ENCODE measurements at places on chromosomes 7 and 10. TPM values are rescaled to one million over a fixed set of nuclear protein-coding genes. Genes with fewer than 3 reads are reported as not detected.
A peak's percentile ranks its signal among the peaks of the same experiment; 100 is the strongest.

The GHITM gene
- 111 TPM for total RNA-seq

The MMP21 gene
- total RNA-seq = not detected

The ALOX5 gene
- not detected for total RNA-seq

The LEP gene
- not detected for total RNA-seq

The GSTO2 gene
- total RNA-seq = 2.0 TPM

The MYL10 gene
- not detected for total RNA-seq

The SPOCK2 gene
- 3.9 TPM for total RNA-seq

The GIMAP8 gene
- 16.7 TPM for total RNA-seq

The ATG9B gene
- total RNA-seq = 0.10 TPM

DNA sequence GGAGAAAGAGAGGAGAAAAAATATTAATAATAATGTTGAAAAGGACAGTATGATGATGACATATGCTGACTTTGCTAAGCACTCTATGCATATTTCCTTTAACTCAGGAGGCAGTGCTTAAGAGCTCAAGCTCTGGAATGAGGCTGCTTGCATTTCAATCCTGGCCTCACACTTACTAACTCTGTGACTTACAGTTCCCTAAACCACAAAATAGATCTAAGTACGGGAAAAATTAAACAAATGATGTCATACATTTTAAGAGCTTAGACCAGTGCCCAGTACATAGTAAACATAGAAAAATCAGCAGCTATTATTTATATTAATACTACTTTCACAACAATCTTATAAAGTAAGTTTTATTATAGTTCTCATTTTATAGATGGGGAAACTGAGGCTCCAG is 61.3 kb downstream of the GFRA1 start:
- no peak for DNase-seq

- no peak for DNase-seq
Observed at GRCh38 chr7:43248553-43248952, 136.1 kb downstream of the HECW1 start.

DNA sequence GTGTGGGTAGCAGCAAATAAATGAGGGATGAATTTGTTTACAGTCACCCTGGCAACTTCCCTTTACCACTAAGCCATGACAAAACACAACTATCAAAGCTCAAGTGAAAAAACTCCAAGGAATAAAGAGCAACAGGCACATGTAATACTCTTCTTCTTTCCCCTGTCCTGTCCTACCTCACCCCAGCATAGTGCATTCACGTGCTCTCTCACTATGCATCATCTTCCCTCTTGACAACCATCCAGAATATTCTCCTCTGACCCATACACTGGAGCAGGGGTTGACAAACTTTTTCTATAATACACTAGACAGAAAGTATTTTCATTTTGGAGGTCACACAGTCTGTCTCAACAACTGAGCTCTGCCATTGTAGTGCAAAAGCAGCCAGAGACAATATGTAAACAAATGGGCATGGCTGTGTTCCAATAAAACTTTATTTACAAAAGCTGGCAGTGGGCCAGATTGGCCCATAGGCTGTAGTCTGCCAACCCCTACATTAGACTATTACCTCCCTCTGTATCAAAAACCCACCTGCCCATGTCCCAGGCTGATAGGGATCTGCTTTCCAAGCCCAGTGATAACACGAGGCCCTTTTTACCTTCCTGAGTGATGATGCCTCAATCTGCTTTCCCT is 354.5 kb downstream of the FGFR2 start:
- DNase-seq = no peak

DNA sequence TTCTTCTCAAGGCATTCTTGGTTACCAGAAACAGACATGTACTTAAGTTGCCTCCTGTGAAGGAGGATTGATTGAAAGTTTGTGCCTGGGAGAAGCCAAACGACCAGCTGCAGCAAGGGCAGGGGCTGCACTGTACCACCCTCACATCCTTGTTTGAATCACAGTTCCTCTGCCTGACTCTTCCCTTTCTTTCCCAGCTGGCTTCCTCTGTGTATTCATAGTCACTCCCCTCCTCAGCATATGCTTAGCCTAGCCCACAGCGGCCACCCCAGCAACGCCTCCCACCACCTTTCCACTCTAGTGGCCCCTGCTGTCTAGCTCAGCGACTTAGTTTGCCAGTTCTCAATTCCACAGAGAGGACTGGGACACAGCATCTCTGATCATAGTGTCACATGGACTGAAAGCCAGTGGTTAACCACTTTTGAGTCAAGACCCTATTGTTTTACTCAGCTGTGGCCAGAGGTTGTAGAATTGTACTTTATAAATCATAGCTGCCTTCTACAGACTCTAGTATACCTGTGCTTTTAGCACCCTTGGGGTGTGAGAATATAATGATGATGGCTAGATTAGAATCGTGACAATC is 643.0 kb downstream of the SUGCT start:
- no peak for DNase-seq

GRCh38 chr7:141640239-141640840 is 61.6 kb downstream of the DENND11 start:
- no peak for DNase-seq

DNA sequence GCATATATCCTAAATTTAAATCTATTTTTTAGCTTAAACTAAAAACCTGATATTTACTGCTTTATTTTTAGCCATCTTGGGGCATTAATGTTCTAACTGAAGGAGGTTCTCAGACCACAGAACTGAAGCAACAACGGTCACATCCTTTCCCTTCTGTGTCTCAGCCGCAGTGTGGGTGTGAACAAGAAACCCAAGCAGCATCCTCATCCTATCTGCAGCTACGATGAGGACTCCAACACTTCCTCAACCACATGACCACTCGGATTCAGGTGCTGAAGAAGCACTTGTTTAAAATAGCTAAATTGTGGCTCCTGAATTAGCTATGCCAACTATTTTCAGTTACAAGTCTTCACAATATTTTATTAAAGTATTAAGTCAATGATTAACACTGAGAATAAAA is 5.3 kb downstream of the ESYT2 start:
- DNase-seq = no peak

GRCh38 chr7:102081244-102081627 is 205.4 kb upstream of the SH2B2 start:
- no peak for DNase-seq

DNA sequence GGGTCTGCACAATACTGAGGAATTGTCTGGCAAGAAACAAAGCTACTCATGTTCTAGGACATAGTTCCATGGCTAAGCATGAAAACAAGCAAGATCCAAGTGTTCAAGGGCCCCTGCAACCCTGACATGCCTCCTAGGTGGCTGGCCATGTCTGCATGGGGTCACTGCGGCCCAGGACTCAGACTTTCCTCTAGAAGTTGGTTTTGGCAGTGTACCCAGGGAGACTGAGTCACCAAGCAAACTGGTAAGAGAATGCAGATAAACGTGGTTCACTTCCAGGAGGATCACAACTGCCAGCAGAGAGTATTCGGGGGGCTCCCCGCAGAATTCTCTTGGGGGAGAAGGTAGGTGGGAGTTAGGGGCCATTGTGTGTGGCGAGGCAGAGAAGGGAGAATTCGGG is 7.4 kb upstream of the PFKFB3 start:
- no peak for DNase-seq

DNA sequence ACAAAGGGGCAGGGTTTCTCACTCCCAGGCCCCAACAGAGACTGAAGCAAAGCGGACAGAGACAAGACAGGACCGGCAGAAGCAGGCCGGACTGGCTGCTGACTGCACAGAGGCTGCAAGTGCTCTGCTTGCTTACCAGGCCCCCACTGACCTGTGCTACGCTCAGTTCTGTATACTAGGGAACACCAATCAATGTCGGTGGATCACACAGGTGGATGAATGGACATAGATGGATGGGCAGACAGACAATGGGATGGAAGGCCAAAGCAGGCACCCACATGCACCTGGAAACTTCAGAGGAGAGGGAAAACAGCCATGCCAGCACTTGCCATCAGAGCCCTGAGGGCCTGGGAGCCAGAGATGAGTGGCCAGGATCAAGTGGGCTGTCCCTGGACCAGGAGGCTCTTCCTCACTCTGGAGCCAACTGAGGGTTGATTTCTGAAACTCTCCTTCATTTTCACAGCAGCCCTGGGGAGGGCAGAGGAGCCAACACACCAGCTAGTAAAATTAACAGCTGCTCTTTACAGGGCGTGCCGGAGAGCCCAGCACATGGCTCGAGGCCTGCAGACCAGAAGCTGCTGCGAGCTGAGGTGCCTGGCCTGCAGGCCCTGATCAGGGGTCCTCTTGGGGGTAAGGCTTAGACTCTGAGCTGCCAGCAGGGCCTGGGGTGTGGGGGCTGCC is 243.6 kb downstream of the KCNMA1 start:
- no peak for DNase-seq

DNA sequence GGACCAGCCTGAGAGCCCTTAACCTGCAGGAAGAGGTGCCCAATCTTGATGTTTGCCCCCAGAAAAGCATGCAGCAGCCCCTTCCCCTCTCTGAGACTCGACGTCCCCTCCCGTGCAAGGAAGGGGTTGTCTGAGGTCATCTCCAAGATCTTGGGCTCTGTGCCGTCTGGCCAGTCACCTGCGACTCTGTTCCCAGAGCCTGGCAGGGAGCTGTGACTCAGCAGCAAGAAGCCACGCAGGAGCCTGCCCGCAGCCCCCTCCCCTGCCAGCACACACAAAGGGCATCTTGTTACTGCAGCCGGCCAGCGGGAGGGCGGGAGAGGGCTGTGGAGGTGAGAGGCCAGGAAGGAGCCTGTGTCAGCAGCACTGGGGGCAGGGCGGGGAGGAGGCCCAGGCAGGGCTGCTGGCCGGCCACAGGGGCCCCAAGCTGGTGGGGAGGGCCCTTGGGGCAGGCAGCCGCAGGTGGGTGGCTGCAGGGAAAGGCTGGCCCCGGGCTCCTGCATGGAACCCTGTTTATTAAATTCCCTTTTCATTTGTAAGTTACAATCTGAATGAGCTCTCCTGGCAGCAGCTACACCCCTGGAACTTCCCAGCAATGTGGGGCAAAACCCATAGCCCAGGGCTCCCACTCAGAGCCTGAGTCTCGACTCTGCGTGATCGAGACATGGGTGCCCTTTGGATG is 103.7 kb upstream of the ZMIZ1 start:
- DNase-seq = no peak

- DNase-seq = no peak
Observed at GRCh38 chr10:26216585-26217395, at the start of gene GAD2. TSS of gene GAD2 (plus strand) at chr10:26216774. CDS start at chr10:26216810, 36 bp downstream.

- no peak for DNase-seq
Observed at GRCh38 chr7:20301311-20301939, 29.3 kb upstream of the ITGB8 start.

DNA sequence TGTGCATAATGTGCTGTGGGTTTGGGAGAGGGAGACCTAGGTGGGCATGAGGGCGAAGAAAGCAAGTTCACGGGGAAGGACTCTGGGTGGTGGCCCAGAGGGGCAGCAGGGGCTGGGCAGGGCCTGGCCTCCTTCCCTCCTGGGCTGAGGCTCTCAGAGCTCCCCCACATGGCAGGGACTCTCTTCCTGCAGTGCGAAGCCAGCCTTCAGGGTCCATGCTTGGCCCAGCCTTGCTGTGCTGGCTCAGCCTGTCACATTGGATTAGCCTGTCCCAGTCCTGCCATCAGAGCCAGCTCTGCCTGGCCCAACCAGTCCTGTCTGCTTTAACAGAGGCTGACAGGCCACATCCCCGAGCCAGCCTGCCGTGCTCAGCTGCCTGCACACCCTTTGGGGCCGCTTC is 20.4 kb upstream of the ZNF488 start:
- DNase-seq = no peak

DNA sequence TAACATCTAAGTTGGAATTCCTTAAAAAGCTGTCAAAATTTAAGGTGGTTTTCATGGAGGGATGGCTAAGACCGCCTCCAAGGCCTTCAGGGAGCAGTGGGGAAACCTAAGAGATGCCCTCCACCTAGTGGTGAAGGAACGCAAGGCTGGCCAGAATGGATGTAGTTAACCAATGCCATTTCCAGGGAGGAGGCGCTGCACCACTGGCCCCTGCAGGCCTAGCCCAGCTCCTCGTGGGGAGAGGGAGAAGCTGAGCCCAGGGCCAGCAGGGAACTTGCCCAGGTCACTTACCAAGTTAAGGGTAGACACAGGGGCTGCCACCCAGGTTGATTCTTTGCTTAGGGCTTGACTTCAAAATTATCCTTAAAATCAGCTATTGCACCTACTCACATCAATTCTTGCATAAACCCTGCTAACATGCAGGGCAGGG is 32.0 kb downstream of the FIGNL1 start:
- peak; percentile 55 for DNase-seq

GRCh38 chr7:68964060-68964459 is 634.2 kb upstream of the AUTS2 start:
- DNase-seq = no peak

DNA sequence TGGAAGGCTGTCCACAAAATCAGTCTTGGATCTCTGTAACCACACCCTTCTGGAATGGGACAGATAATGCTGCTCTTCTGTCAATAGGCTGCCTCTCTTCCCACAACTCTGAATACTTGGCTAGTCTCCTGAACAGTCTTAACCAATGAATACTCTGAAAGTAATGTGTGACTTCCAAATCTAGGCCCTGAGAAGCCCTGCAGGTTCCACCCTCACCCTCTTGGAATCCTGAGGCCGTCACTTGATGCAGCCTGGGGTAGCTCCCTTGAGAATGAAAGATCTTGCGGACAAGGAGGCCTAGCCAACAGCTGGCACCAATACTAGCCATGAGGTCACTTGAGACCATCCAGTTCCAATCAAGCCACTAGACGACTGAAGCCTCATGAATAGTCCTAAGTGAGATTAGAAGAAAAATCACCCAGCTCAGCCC is 109.2 kb downstream of the ARHGAP12 start:
- DNase-seq = no peak

DNA sequence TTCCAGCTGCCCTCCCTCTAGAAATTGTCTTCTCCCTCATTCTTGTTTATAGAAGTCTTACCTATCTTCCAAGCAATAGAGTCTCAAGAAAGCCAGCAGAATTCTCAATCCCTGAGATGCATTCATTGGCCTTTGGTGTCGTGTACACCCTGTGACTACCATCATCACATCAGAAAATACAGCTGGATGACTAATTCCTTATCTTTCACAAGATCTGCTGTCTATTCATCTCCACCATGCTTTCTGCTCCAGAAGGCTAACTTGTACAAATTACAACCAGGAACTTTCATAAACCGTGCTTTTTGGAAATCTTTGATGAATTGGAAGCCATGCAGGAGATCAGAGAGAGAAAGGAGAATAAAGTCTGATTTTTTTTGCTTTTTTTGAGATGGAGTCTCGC is 1062.9 kb upstream of the GHITM start:
- DNase-seq = no peak
